Fibroblast of skin of left quadriceps (primary cell): ENCODE measurements at places on chromosomes 2 and 18.

- peak; percentile 80 for DNase-seq
These were observed 349.8 kb downstream of the TNS1 start for GRCh38 chr2:217652761-217653639.

- DNase-seq: no peak
These were observed 82.4 kb downstream of the GFPT1 start for GRCh38 chr2:69304656-69305055.

GRCh38 chr18:28183418-28184078 lies 6.6 kb upstream of the CDH2 start:
- peak; percentile 37 for DNase-seq

DNA sequence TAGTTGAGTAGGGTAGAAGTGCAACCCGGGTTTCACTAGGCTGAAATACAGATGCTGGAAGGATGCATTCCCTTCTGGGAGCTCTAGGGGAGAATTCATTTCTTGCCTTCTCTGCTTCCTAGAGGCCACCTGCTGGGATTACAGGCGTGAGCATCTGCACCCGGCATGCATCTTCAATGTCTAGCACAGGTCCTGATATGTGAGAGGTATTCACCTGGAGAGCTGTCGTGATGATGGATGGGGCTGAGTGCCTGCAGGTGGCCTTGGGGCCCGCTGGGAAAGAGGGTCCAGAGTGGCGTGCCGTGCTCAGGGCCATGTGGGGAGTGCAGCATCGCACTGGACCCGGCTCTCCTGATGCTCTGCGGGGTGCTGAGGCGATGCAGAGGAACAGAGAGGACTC lies 6.6 kb upstream of the NTSR2 start:
- no peak for DNase-seq

DNA sequence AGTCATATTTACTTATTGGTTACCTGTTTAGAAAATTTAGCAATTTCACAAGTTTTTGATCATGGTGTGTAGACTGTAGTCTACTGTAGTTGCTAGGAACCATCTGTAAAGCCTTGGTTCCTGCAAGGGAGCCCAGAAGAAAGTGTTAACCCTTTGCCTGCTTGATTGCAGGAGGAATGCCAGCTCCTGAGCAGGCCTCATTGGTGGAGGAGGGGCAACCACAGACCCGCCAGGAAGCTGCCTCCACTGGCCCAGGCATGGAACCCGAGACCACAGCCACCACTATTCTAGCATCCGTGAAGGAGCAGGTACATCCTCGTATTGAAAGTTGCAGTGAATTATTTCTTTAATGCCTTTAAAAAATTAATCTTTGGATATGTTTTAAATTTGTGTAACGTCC lies 76.3 kb downstream of the PKP4 start:
- DNase-seq: no peak

- no peak for DNase-seq
These were observed 162.1 kb downstream of the BCL2 start for GRCh38 chr18:63157293-63158011.

- no peak for DNase-seq
These were observed 26.5 kb downstream of the RAX start for GRCh38 chr18:59246796-59247195.

DNA sequence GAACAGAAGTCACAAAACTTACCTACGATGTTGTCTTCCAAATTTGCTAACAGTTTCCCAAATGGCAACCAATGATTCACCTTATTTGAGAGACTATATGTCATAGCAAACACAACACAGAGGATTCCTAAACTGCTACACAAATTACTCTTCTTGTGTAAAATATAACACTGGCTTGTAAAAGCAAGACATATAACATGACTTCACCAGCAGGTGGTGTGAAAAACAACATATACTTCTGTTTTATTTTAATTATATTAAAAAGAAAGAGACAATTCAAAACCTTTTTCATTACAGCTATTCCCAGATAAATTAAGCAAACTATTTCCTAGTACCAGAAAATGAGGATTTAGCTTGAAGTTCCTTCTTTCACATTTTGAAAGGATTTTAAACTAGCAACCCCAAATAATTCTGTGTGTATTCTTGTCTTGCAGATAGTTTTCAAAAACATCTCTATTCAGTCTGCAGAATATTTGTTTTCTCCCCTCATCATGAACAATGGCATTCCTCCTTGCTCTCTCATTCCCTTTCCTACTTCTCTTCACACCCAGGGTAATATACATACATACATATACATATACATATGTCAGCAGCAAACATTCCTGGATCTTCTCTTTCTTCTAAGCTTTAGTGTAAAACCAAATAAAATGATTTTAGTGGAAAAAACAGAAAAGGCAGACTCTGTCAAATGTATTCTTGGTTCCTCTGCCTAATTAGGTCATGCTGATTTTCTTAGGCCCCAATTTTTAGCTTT lies 62.1 kb downstream of the SCN3A start:
- no peak for DNase-seq

DNA sequence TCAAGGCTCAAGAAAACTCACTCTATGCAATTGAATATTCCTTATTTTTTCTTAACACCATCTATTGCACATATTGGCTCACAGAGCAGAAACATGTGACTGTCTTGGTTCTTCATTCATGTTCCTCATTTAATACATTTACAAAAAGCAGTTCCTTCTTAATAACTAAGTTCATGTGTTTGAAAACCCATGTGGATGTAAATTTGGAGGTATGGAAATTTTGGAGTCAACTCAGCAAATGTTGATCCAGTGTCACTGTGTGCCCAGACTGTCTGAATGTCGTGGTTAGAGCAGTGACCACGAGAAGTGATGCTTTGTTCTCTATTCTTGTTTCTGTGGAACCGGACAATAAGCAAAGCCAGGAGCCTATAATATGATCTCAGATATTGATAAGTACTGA lies 299.1 kb downstream of the SETBP1 start:
- no peak for DNase-seq

DNA sequence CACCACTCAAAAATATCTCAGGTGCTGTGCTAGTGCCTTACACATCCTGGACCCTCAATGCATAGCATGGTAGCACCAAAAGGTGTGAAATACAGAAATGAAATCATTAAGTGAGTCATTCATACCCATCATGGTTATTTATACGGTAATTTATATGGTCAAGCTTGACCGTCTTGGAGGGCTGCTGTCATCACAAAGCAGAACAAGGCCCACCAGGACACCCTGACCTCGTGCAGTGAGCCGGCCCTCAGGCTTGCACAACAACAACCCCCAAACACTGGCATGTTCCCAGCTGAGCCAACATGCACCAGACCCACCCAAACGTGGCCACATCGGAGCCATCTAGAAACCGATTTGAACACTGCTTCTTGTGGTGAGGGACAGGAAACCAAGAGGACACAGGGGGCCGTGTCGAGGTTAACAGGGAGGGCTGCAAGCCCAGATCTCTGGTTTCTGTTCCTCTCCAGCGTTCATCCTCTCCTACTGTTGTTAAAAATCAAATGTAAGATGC lies 378.5 kb upstream of the ID2 start:
- no peak for DNase-seq

GRCh38 chr2:125837128-125837527 lies 818.8 kb upstream of the GYPC start:
- no peak for DNase-seq

DNA sequence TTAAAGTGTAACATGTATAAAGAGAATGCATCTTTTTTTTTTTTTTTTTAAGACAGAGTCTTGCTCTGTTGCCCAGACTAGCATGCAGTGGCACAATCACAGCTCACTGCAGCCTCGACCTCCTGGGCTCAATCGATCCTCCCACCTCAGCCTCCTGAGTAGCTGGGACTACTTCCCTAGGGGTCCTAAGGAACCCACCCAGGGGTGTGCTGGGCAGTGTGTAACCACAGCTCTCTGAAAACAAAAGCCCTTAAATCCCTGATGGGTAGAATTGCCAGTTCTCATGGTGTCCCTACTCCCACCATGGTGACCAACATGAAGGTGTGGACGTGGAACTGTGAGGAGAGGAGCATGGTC lies 105.6 kb upstream of the ST3GAL5 start:
- no peak for DNase-seq

DNA sequence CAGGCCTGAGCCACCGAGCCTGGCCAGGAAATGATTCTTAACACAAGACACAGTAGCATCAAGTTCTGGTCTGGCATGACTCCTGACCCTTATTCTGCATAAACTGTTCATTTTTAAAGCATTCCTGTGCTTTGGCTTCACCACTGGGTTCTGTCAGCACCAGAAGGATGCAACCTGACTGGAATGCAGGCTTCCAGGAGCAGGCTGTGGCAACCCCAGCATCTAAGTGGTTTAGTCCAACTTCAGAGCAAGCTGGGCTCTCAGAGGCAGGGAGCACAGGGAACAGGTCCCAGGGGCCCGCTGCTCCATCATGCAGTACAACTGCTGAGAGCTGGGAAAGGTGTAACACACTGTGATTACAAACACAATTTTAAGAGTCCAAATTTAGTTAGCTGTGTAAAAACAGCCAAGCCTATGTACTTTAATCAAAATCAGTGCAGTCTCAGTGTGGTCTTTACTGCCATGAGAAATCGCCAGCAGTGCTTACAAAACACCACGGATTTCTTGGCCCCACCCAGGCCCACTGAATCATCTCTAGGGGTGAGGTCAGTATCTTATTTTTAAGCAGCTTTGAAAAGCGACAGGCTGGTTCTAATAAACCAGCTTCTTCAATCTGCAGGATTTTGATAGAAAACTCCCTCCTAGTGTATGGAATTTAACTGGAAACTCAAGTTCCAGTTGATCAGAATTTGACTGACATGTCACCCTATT lies 44.4 kb upstream of the TMEM182 start:
- DNase-seq: no peak

DNA sequence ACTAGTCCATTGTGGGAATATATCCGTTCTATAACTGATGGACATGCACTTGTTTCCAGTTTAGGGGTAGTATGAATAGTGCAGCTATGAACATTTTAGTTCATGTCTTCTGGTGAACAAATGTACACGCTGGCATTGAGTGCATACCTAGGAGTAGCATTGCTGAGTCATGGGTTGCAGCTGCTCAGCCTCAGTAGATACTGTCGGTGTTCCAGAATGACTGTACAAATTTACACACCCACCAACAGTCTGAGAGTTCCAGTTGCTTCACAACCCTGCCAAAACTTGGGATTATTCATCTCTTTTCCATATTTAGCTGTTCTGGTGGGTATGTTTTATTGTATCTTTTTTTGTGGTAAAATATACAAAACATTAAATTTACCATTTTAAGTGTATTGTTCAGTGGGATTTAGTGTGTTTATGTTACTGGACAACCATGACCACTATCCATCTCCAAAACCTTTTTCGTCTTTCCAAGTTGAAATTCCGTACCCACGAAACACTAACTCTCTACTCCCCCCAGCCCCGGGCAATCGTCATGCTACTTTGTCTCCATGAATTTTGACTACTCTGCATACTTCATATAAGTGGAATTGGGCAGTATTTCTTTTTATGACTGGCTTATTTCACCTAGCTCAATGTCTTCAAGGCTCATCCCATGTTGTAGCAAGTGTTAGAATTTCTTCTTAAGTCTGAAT lies 281.0 kb downstream of the PRKCE start:
- no peak for DNase-seq

DNA sequence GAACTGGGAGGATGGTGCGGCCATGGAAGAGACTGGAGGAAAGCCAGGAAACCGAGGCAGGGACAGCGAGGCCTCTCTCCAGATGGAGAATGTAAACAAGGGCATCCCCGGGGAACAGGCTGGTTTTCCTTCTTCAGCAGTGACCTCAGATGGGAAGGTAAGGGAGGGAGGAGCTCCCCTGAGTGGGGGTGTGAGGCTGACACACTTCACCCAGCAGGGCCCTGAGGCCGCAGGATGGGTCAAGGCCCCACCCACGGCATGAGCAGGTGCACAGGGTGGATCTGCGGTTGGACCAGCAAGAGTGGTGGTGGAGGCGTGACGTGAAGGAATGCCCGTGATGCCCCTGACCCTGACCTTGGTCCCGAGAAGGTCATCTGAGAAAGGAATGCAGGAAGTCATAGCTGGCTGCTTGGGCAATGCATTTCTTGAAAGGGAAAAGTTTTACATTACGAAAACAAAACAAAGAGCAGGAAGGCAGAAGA lies 48.1 kb downstream of the ADCY3 start:
- no peak for DNase-seq

DNA sequence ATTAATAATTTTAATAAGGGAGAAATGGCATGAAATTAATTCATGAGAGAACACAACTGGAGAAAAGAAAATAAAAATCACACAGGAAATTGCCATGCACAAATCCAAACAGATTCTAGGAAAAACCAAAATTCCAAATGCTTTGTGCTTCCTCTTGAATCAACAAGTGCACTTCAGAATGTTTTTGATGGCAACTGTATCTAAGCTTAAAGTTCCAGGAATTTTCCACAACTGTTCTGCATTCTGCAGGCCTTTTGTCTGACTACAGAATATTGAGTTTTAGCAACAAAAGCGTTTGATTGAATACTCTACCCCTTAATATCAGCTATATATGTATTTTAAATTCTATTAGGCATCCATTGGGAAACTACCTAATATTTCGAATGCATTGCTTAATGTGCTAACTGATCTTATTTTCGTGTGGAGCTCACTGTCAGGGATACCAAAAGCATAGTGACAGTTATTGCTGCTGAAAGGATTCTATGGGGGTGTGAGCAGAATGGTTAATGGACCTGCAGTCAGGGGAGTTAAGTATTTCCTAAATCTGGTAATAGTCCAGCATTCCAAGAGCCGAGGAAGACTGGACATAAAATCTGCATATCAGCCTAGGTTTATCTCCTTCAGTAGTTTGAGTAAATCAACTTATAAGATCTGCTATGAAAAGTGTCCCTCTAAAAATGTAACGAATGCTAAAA lies 482.7 kb upstream of the POU3F3 start:
- no peak for DNase-seq

DNA sequence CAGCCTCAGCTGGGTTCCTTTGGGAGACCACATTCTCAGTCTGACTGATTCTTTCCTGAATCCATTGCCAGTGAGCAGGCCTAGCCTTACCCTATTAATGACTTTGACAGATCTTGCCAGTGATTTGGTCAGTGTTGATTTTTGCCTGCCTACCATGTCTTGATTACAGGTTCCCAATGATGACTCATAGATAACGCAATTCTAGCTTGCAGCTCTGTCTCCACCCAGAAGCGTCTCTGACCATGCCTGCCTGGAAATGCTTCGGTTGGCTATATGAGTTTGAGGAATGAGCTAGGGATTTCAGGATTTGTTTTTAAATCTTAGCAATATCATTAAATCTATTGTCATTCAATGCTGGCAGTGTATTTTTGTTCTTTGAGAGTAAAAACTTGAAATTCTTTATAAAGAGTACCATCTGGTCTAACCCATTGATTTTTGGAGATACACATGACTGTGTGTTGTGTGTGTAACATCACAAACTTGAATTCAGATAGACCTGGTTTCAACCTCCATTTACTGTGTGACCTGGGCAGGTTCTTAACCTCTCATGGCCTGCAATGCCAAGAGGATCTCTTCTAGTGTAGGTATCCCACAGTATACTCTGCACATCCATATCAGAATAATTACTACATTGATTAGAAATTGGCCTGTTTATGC lies 57.0 kb downstream of the CCDC150 start:
- peak; percentile 25 for DNase-seq

- DNase-seq: no peak
These were observed 114.1 kb downstream of the GBX2 start for GRCh38 chr2:236054125-236054524.

- no peak for DNase-seq
These were observed 106.3 kb downstream of the GYPC start for GRCh38 chr2:126761981-126762878.
